ELF-1 (cell line): ENCODE measurements at places on chromosomes 4 and X.

- no peak for DNase-seq
Observed at GRCh38 chr4:13777341-13777740, 149.8 kb upstream of the BOD1L1 start.

DNA sequence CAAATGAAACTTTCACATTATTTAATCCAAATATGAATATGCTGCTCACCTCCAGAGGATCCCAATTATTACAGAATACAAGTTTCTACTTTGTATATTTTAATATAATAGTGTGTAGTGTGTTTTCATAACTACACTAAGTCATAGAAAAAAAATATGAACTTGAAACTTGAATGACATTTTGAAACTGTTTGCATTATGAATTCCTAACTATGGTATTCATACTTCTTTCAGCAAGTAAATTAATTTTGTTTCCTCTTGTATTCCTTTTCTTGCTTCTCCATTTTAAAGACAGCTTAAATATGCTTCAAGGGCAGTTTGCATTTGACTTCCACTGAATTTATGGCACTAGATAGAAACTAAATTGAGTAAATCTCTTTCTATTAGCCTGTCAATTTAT, 177.1 kb downstream of the BMPR1B start:
- DNase-seq = no peak

GRCh38 chr4:173121076-173121561, 47.5 kb upstream of the GALNT7 start:
- DNase-seq = peak; percentile 30

- no peak for DNase-seq
Observed at GRCh38 chr4:30068234-30068633, 651.9 kb upstream of the PCDH7 start.

DNA sequence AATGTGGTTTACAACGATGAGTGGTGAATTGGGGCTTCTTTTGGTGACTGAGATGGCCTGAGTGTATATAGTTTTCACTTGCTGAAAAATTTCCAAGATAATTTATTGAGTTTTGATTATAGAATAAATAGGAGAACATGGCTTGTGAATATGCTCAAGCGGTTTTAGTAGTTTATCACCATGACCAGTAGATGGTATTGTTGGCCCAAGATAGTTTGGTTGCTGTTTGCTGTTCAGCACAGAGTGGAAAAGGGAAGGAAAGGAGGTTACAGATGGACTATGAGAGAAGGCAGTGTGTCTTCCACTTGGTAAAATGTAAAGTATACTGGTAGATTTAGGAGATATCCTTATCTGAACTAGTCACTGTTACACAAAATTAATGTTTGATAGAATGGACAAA, 55.8 kb upstream of the POU4F2 start:
- peak; percentile 6 for DNase-seq

DNA sequence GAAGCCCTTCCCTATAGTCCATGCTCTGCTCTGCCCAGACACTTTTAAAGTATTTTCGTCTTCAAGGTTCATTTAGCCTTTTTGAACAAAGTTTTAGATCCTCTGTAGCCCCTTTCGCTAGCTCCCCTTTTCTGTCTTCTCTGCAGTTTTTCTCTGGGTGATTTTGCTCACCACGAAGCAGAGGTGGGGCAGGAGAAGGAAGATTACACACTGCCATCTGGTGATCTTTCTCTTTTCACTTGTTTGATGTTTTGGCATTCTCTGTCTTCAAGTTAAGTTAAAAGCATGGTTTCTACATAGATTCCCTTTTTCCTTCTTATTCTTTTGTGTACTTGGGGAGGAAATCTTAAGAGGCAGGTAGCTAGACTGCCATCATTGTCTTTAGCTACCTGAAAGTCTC, 43.9 kb downstream of the CC2D2A start:
- DNase-seq = no peak

DNA sequence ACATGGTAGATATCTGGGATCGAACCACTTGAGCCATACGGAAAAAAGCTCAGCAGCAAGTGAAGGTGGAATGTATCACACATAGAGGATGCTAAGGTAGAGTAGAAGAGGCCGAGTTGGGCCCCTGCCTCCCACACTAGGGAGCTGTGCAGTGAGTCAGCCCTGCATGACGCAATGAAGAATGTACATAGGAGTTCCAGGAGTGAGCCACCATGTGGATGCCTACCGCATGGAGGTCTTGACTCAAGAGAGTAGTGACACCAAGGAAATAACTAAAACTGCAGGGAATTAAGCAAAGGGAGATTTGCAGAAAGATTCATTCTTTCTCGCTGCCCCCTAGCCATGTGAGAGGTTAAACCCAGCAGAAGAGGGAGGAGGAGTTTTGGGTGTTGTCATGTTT, 389.6 kb upstream of the IGFBP7 start:
- DNase-seq = no peak

DNA sequence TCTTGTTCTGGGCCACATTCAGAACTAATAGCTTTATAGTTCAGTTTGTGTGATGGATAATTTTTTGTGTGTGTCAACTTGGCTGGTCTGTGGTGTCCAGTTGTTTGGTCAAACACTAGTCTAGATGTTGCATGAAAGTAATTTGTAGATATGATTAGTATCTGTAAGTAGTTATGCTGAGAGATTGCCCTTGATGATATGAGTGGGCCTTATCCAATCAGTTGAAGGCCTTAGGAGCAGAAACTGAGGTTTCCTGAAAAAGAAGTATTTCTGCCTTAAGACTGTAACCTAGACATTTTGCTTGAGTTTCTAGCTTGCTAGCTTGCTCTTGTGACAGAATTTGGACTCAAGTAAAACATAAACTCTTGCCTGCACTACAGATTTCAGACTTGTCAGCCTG, 30.4 kb downstream of the STIM2 start:
- DNase-seq = no peak

GRCh38 chrX:125093852-125094251, 225.8 kb upstream of the TEX13C start:
- no peak for DNase-seq

DNA sequence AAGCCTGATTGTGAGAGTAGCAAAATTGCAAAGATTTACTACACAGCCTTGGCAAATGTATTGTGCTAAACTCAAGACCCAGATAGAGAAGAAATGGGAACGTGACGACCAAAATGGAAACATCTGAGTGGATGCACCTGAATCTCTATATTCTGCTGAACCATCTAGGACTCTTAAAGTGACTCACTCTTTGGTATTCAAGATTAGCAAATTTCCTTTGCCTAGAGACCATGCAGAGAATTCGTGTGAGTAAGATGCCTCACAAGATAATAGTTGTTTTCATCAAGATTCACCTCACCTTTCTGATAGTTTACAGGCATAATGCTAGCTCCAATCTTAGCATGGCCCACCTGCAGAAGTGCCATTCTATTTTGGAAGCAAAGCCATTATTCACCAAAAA, 14.4 kb upstream of the ATOH1 start:
- no peak for DNase-seq

DNA sequence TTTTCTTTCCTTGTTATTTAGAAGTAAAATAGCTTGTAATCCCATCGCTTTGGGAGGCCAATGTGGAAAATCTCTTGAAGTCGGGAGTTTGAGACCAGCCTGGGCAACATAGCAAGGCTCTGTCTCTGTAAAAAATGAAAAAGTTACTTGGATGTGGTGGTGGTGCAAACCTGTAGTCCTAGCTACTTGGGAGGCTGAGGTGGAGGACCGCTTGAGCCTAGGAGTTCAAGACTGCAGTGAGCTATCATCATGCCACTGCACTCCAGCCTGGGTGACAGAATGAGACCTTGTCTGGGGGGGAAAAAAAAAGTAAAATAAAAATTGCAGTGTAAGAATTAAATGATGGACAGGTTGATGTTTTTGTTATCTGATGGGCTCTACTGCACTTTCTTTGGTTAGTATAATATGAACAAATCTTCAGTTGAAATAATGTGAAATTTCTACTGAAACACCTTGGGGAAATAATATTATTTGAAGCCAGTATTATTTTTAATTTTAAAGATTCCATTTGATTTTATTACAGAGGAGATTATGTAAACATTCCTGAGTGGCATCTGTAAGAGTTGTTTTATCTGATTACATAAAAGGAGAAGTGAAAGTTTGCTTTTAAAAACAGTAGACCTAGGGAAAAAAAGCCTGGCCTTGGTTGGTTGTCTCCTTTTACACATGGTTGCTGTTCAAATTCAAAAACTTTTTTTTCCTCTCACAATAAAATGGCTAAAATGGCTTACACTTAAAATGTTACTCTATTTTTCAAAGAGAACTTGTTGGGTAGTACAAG, 10.5 kb upstream of the NDUFC1 start:
- DNase-seq = no peak

DNA sequence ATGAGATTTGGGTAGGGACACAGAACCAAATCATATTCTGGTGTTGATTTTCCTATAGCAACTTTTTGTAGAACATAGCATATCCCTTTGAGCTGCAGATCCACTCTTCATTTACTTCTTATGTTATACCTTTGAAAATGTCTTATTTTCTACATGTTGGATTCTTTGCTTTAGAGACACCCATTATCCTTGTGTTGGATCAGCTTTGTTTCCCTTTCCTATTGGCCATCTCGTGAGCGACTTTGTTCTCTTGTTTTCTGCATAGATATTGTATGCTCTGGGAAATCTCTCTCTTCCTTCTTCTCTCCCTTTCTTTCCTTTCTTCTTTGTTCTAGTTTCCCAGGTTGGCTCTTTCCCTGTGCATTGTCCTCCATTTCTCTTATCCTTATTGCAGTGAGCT, 59.6 kb downstream of the DRD5 start:
- DNase-seq = no peak

DNA sequence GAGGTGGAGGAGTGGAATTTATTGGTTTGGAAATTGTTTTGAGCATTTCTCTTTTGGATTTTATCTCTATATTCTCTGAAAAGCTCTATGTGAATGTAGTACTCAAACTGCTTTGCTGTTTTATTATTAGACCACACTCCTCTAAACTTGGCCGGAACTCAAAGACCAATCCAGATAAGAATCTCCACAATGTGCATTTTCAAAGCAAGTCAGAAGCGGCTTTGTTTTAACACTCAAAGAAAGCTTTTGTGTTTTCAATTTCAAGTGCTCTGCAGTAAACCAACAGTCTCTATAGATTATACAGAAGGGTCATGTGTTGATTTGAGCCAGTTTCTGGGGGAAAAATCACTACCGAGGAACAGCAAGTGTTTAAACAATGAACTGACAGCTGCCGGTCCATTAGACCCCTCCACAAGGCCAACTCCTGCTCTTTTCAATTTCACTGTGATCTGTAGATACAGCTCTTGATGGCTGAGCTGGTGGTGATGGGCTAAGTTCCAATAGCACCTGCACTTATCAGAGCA, 79.4 kb downstream of the FTHL17 start:
- no peak for DNase-seq

DNA sequence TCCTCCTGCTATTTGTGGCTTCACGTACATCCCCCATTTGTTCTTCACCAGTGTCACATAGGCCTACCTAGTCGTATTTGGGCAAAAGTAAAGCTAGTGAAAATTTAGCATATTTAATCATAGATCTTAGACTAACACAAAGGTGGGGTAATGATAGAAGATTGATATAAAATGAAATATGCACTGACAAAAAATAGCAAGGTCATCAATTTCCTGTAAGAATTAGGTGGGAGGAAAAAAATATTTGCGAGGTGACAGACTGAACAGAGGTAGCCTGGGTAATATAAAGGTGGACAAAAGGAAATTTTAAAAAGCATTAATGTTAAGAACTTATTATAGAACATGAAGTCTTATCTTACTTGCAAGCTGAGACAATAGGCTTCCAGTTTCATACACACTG, 239.9 kb downstream of the PCDH10 start:
- no peak for DNase-seq

- no peak for DNase-seq
Observed at GRCh38 chrX:17368002-17368401, 7.0 kb upstream of the NHS start.

- no peak for DNase-seq
Observed at GRCh38 chrX:52341493-52341892, 27.3 kb upstream of the XAGE2 start.

DNA sequence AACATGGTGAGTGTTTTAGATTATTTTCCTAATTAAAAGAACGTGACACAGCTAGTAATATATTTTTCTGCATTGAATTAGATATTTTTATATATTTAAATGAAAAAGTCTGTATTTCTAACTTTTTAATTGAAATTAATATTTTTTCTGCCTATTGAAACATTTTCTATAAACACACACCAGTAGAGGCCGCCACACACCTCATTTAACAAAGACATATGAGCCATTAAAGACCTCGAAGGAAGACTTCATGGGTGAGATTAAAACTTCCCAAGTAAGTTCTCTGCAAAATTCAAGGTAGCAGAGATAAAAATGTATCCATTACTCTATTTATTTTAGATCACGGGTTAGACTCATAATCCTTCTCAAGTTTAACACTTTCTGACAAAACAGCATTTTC, 8.3 kb downstream of the SLITRK2 start:
- no peak for DNase-seq

GRCh38 chr4:90122355-90122748, 4.8 kb upstream of the CCSER1 start:
- DNase-seq = no peak

DNA sequence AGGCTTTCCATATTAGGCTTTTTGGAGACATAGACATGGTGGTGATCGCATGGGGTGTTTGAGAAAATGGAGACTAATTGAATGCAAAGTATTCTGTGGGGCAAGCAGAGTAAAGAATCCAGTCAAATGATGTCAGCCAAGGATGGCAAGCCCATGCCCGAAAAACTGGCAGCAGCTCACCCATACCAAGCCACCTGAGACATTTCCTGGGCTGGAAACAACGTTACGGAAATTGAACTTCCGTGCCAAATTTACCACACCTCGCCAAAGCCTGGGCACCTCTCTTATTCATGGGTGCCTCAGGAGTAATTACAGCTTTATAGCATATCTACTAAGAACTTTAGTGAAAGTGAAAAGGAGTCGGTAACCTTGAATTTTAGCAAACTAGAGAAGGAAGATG, 166.4 kb downstream of the CBR4 start:
- DNase-seq = no peak

GRCh38 chr4:10454726-10455125, 2.5 kb downstream of the ZNF518B start:
- no peak for DNase-seq

- DNase-seq = peak; percentile 53
Observed at GRCh38 chrX:18983666-18984380, at the start of gene PHKA2. TSS of gene PHKA2 (minus strand) at chrX:18984114. CDS start at chrX:18983932, 182 bp downstream.

DNA sequence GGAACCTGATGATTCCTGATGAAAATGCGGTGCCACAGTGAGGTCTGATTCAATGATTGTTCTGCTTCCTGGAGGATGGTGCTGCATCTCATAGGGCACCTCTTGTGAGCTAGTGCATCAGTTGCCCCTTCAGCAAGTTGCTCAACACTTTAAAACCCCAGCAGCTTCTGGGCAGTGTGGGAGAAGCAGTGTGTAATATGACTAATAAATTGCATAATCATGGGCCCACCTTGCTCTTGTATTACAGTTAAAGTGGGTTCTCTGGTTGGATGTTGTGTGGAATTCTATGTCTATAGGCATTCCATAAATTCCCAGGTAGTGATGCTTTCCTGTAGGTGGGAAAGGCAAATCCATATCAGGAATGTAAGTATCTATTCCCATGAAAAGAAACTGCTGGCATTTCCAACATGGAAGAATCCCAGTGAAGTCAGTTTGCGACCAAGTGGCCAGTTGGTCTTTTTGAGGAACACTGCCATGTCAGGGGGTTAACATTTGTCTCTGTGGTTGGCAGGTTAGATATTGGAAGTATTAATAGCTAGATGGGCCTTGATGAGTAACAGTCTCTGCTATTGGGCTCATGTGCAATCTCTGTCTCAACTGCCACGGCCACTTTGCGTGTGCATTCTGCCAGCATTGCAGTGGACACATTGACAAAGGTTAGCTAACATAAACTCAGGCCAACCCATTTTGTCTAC, 121.1 kb upstream of the OTUD4 start:
- no peak for DNase-seq
